ENCODE measurements at places on chromosomes 4 and X. TPM values are rescaled to one million over a fixed set of nuclear protein-coding genes. Genes with fewer than 3 reads are reported as not detected.

- DNase-seq = no peak
Measured at GRCh38 chr4:8255698-8256441, 13.7 kb upstream of the HTRA3 start.

DNA sequence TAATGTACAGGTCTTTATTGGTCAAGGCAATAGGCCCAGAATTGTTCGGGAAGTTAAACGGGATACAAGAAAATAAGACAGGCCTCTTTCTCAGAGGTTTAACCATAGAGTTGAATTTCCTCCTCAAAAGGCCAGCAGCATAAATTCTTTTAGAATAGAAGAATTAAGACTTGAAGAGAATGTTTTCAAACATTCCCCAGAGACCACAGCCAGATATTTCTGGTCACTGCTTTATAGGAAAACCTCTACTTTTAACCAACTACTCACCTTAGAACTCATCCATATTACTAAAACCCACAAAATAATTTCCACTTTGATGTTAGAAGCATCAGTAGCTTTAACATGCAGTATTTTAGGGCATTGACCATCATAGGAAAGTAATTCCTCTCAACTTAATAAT lies 317.9 kb downstream of the RAB28 start:
- no peak for DNase-seq

- DNase-seq = peak; percentile 59
Measured at GRCh38 chr4:88341227-88342192, 37.1 kb upstream of the HERC6 start.

GRCh38 chr4:14321723-14322122 lies 680.6 kb upstream of the CPEB2 start:
- DNase-seq = no peak

The IRS4 gene
- total RNA-seq = not detected
